Stimulated activated naive CD4-positive, alpha-beta T cell treated with Interleukin-2 at 50 U/mL for 16 hours (primary cell): ENCODE measurements at places on chromosomes 5 and 9.

GRCh38 chr9:16653491-16654399, 216.7 kb downstream of the BNC2 start:
- DNase-seq: no peak

DNA sequence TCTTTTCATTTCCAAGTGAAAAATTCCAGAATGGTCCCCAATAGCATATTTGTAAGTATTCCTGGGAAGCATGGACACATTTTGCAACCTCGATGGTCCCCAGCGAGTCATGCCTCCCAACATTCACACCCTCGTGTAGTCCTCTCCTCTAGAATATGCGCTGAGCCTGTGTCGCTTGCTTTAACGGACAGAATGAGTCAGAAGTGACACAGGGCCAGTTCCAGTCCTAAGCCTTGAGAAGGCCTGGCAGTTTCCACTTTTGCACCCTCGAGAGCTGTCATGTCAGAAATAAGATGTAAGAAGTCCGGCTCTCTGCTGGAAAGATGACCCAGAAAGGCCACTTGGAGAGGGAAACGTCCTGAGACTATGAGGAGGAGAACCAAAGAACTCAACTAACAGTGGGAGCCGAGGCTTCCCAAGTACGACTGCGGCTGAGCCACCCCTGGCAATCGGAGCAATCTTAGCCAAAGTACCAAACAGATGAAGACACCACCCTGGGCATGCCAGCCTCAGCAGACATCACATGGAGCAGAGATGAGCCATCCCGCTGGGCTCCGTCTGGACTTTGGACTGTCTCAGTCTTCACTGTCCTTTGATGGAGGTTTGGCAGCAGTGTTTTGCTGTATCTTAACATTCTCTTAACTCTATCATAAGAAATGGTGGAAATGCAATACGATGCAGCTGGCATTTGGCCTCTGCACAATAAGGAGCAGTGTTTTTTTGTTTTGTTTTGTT, 42.6 kb upstream of the GFPT2 start:
- DNase-seq: no peak

- DNase-seq: no peak
These were observed 20.4 kb downstream of the IL12B start for GRCh38 chr5:159309689-159310433.

DNA sequence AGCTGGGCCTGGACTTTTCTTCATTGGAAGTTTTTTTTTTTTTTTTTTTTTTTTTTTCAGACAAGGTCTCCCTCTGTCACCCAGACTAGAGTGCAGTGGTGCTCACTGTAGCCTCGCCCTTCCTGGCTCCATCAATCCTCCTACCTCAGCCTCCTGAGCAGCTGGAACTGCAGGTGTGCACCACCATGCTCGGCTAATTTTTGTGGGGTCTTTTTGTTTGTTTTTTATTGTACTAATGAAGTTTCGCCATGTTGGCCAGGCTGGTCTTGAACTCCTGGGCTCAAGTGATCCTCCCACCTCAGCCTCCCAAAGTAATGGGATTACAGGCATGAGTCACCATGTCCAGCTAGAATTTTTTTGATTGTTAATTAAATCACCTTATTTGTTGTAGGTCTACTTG, 3.6 kb downstream of the DNAJC18 start:
- no peak for DNase-seq
